ENCODE measurements at places on chromosomes 13 and 19.

GRCh38 chr19:2003874-2004273 is 11.6 kb downstream of the BTBD2 start:
- DNase-seq = no peak

DNA sequence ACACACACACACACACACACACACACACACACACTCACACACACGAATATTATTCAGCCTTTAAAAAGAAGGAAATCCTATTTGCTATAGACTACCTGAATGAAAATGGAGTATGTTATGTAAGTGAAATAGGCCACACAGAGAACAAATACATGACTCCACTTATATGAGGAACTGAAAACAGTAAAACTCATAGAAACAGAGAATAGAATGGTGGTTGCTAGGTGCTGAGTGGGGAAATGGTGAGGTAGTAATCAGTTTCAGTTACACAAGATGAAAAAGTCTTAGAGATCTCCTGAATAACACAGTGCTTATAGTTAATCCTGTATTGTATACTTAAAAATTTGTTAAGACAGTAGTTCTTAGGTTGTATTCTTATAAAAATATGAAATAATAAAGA is 8.2 kb downstream of the ZNF677 start:
- DNase-seq = no peak

- no peak for DNase-seq
Observed at GRCh38 chr13:22486490-22486889, 694.3 kb upstream of the SGCG start.

- no peak for DNase-seq
Observed at GRCh38 chr13:20779405-20779804, 5.6 kb upstream of the EEF1AKMT1 start.

- DNase-seq = peak; percentile 58
Observed at GRCh38 chr13:43872181-43872580, 7.4 kb downstream of the CCDC122 start.

GRCh38 chr19:48659768-48660167 is 13.0 kb downstream of the NTN5 start:
- no peak for DNase-seq

DNA sequence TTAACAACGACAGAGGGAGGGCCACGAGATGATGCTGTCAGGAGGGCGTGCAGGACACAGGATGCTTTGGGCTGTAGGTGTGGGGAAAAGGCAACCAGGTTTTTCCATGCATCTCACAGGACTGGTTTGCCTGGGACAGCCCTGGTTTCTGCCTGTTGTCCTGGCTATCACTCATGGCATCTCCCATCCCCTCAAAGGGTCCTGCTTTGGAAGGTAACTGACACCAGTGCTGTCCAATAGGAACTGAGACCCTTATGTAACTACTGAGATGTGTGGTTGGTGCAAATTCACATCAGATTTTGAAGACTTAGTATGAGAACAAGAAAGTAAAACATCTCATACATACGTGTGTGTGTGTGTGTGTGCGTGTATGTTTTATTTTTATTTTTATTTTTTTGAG is 144.2 kb downstream of the URI1 start:
- no peak for DNase-seq

DNA sequence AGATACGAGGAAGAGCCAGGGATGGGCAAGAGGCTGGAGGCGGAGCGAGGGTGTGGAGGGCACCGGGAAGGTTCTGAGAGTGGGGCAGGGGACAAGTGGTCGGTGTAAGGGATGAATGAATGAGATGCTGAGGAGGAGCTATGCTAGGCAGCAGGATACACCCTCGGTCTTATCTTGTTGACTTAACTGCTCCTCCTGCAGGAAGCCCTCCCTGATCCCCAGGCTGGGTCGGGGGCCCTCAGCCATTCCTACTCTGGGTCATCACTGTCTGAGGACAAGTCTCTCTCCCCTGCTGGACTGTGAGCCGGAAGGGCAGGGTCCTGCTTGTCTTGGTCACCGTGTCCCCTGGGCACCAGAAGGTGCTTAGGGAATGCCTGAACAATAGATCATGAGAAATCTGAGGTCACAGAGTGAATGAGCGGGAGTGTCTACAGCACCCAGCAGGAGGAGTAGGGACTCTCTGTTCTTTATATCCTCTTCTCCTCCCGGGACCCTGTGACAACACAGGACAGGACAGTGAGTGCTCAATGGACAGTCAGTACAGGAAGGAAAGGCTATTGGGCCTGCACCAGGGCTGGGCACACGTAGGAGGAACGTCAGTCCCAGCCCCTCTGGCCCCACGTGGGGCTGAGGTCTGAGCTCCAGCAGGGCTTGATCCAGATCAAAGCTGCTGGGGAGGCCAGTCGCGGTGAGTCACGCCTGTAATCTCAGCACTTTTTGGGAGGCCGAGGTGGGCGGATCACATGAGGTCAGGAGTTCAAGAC is 6.5 kb downstream of the NKPD1 start:
- peak; percentile 94 for DNase-seq

GRCh38 chr19:2550431-2551171 is 74.7 kb downstream of the GADD45B start:
- peak; percentile 26 for DNase-seq

DNA sequence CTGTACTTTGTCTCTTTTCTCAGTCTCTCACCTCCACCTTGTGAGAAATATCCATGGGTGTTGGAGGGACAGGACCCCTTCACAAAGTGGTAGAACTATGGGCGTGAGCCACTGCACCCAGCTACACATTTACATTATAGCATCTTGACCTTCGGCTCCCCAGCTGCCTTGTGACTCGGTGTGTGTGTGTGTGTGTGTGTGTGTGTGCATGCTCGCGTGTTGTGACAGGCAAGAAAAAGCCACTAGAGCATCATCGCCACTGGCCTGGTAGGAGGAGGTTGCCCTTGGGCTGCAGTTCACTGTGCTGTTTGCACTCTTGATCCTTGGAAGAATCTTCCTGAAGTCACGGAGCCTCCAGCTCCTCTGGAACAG is 13.7 kb upstream of the ZNF888 start:
- no peak for DNase-seq

GRCh38 chr13:40682449-40683240 is 16.2 kb upstream of the FOXO1 start:
- DNase-seq = peak; percentile 66

- peak; percentile 30 for DNase-seq
Observed at GRCh38 chr19:42023121-42023942, 29.3 kb upstream of the ATP1A3 start.

DNA sequence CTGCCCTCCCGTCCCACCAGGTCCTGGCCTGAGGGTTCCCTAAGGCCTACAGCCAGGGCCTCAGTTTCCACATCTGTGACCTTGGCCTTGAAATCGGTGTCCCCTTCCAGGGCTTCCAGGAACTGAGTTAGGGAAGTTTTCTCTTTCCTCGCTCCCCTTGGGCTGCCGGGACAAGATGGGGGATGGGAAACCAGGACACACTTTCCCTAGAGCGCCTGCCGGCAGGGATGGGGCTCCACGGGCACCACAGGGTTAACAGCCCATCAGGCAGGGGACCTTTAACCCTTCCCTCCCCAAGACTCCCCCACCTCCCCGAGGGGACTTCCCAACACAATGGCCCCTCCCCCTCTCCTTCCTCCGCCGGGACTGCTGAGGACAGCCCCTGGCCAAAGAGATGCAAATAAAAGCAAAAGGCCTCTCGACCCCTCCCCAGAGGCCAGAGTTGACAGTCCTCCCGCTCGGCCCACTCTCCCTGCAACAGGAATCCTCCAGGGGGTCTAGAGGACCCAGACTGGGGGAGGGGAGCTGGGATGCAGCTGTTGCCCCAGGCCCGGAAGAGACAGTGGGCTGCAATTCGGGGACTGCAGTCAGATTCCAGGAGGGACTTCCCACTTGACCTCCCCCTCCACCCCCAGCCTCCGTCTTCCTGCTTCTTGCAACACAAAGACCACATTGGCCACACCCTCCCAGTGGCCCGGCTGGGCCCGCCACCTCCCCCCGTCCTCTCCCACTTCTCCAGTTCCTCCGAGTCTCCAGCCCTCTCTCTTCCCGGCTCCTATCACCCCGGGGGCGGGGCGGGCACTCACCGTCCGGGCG is 3.4 kb downstream of the BBC3 start:
- DNase-seq = peak; percentile 82

GRCh38 chr19:7674010-7675005 is 2.6 kb upstream of the MCEMP1 start:
- DNase-seq = peak; percentile 20

DNA sequence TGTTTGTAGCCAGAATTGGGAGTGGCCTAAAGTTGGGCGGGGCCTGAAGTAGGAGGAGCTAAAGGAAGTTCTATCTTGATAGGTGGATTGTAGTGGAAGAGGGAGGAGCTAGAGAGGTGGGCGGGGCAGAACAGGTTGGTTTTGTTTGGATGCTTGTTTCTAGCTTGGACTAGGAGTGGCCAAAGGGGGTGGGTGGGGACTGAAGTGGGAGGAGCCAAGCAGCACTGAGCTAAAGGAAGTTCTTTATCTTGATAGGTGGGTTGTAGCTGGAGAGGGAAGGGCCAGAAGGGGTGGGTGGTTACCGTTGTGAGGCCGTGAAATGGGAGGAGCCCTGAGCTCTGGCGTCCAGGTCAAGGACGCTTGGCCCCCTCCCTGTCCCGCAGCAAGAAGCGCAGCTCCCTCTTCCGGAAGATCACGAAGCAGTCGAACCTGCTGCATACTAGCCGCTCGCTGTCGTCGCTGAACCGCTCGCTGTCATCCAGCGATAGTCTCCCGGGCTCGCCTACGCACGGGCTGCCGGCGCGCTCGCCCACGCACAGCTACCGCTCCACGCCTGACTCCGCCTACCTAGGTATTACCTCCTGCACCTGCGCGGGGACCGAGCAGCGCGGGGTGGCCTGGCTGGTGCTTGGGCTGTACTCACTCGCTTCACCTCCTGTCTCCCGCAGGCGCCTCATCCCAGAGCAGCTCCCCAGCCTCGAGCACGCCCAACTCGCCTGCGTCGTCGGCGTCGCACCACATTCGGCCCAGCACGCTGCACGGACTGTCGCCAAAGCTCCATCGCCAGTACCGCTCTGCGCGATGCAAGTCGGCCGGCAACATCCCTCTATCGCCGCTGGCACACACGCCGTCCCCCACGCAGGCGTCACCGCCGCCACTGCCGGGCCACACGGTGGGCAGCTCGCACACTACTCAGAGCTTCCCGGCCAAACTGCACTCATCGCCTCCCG is 8.0 kb downstream of the DNASE2 start:
- DNase-seq = no peak

GRCh38 chr13:53005626-53006025 is 23.0 kb upstream of the OLFM4 start:
- no peak for DNase-seq

- no peak for DNase-seq
Observed at GRCh38 chr19:48044561-48044960, 682 bp upstream of the CABP5 start.

DNA sequence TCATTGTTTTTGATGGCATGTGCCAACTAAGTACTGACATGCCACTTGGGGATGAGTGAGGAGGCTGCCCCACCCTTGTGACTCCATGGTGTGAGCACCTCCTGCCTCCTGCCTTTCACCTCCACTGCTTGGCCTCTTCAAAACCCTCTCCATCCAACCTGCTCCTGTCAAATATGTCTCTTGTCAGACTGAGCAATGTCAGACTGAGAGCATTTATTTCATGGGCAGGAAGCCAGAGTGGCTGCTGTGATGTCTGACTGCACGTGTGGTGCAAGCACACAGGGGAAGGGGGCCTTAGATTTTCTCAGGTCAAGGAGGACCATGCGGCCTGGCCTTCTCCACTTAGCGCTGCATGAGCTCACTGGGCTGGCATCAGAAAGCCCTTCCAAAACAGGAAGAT is 68.3 kb downstream of the STARD13 start:
- no peak for DNase-seq

DNA sequence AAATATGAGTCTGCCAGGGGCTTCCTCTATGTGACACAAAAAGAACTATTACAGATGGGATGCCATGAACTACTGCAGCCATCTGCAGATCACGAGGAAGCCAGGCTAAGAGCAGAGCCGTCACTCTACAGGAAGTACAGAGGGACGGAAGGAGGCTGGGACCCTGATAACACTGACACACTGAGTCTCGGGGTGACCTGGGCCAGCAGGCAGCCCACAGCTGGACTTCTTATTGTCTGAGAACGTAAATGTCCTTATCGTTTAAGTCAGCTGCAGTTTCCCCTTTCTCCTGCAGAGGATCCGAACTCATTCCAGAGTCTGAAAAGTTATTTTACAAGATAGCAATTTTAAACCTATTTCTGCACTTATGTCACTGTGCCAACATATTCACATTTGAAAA is 20.7 kb downstream of the PARP4 start:
- no peak for DNase-seq

DNA sequence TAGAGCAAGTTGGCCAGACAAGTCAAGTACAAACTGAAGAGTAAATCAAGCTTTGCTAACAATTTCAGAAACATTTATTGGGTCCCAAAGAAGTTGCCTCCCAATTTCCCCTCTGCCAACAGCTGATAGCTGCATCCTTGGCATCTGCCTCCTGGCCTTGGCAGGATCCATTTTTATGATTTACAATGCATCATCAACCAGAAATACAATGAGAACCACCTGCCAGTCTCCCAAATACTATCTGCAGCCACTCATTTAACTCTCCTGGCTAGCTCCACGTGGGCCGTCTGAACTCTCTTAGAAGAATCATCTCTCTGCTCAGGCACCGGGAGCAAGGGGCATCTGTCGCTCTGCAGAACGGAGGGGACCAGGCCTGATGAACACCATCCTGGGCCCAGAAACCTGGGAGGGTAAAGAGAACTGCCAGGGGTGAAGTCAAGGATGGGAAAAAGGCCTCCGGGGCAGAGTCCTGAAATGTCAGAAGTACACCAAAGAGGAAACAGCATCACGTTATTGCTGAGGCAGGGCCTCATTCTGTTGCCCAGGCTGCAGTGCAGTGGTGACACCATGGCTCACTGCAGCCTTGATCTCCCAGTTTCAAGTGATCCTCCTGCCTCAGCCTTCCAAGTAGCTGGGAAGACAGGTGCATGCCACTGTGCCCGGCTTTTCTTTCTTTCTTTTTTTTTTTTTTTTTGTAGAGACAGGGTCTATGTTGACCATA is 2.6 kb downstream of the LONP1 start:
- no peak for DNase-seq

DNA sequence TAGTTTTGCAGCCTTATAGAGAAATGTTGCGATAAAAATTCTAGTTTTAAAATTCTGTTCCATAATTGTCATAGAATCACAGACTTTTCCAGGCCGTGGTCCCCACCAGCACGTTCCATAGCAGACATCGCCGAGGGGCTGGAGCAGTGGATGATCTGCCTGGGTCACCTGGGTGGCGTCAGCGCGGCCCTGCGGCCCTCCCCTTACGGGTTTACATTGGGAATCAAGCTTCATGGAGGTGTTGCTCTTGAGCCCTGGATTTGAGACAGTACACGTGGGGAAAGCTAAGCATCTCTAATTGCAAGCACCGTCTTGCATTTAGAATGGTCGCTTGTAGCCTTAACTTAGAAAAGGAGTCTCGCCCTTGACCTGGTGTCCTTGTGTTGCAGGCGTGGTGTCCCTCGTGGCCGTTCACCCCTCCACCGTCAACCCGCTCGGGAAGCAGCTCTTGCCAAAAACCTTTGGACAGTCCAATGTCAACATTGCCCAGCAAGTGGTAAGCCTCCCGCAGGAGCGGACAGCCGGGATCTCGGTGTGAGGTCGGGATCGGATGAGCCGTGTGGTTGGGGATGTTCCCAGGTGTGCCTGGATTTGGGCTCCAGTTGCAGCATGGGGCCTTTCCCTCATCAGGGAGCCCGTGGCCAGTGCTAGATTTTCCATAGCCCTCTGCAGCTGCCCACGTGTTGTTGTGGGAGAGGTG is 35.1 kb downstream of the ATP4B start:
- DNase-seq = no peak

GRCh38 chr13:71068041-71068440 is 799.0 kb downstream of the DACH1 start:
- DNase-seq = no peak
